NCI-H1092 treated with DMSO at 0.1 percent for 48 hours (cell line): ENCODE measurements at places on chromosomes 12 and 14.

- peak; percentile 97 for DNase-seq
Observed at GRCh38 chr12:104742551-104743201, 215.4 kb downstream of the SLC41A2 start.

GRCh38 chr12:6934110-6934509 is 6.4 kb downstream of the ATN1 start:
- DNase-seq = no peak

DNA sequence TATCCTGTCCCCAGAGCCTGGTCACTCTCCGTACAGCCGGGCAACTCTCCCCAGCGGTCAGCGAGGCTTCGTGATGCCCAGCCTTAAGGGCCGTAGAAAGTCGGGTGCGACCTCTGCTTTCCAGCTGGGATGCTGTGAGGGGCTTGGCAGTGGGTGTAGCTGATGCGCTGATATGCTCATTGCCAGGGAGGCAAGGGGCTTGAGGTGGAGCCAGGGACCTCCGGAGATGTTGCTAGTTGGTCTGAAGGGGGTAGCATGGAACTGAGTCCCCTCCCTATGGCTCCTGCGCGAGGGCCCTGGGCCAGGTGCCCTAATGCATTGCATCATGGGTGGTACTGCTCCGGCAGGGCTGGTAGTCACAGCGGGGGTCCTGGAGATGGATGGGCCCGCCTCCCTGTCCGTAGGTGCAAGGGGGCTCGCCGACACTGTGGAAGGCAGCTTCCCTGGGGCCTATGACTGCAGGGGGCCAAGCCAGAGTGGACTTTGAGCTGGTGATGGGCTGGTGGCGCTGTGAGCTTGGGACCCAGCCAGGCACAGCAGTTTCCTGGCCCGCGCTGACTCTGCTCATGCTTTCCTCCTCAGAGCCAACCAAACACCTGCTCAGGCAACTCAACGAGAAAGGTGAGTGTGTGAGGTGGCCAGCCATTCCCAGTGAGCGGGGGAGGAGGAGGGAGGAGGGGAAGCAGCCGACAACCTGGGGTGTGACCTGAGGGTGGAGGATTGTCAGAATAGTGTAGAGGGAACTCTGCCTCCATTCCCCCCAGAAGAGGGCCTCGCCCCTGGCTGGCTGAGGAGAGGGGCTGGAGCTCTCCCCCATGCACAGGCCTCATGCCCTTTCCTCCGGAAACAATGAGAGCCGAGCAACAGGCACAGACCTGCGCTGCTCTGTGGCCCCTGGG is 32.3 kb downstream of the PLEKHG3 start:
- peak; percentile 82 for DNase-seq

GRCh38 chr12:70068743-70069142 is 174.5 kb upstream of the CNOT2 start:
- DNase-seq = no peak

DNA sequence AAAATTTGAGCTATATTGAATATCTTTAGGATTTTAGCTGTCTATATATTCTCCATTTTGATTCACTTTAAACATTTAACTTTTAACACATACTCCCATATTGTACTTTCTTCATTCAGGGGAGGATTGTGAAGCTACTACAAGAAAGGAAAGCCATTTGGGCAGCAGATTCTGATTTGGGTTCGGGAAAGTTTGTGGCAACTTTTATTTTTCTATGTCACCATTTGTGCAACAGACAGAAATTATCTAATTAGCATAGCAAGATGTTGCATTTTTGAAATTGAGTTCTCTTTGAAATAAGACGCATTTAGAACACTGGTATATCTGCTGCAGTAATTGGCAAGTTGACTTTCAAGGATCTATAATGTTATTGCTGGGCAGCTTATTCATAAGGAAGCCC is 134.3 kb downstream of the KICS2 start:
- DNase-seq = no peak

GRCh38 chr14:60488175-60488574 is 2.3 kb upstream of the C14orf39 start:
- peak; percentile 42 for DNase-seq

- peak; percentile 10 for DNase-seq
Observed at GRCh38 chr12:570921-571794, 92.1 kb downstream of the NINJ2 start.

DNA sequence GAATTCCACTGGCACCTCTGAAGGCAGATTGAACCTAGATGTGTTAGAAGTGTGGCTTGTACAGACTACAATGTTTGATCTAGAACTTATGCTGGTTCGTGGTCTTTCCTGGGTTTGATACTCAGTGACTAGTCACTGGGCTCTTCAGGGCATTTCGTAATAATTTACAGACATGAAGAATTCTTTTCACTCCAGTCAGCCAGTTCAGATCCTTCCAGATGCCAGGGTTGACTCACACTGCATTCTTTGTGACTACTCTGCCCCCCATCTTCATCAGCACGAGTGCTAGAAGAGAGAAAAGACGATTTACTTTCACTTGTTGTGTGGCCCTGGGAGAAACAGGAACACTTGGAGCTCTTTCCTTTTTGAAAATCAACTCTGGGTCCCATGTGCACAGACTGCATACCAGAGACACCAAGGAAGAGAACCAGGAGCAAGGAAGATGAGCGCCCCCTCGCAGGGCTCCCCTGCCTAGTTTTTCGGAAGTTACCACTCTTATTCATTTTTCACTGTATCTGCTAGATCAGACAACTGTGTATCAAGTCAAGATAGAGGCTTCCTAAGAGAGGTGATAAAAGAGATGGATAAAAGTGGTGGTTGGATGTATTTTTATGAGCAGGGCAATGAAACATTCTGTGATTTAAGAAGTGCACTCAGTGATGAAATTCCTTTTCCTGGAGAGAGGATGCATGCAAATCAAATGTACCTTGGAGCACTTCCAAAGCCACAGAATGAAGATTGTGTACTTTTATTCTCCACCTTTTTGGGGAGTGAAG is 33.5 kb upstream of the EVL start:
- no peak for DNase-seq

- DNase-seq = no peak
Observed at GRCh38 chr12:93090731-93091172, 161.7 kb upstream of the EEA1 start.

DNA sequence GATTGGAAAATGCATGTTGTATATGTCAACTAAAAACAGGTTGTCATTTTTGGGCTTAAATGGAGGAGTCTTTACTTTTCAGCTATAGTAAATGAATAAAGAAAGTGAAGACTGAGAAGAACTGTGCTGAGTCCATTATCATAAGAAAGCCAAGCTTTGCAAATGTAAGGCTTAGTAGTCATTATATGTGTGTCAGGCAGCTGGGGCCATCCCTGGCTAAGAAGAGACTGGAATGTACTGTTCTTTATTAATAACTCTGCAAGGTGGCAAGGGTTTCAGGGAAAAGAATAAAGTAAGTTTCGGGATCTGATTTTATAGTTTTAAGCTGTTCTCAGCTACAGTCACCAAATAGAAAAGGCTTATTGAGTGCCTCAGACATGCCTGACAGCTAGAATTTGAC is 48.7 kb downstream of the SRGAP1 start:
- DNase-seq = no peak

GRCh38 chr14:63709589-63709988 is 18.3 kb downstream of the SGPP1 start:
- DNase-seq = no peak

DNA sequence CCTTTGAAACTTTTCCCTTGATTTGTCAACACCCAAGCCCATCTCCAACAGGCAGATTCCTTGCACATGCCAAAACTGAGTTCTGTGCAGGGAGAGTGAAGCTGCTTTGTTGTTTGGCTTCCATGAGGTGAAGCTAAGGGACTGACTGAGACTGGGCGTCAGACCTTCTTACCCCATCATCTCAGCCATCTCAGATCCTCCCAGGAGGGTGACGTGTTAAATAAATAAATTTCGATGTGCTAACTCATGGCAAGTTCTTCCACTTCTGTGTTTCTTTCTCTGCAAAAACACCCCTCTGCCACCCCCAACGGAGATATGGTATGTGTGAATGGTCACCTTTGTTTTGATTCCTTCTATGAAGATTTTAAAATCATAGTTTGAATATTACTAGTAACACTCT is 17.8 kb downstream of the UTP20 start:
- DNase-seq = no peak

GRCh38 chr12:53729644-53730043 is 2.4 kb upstream of the CALCOCO1 start:
- DNase-seq = no peak

DNA sequence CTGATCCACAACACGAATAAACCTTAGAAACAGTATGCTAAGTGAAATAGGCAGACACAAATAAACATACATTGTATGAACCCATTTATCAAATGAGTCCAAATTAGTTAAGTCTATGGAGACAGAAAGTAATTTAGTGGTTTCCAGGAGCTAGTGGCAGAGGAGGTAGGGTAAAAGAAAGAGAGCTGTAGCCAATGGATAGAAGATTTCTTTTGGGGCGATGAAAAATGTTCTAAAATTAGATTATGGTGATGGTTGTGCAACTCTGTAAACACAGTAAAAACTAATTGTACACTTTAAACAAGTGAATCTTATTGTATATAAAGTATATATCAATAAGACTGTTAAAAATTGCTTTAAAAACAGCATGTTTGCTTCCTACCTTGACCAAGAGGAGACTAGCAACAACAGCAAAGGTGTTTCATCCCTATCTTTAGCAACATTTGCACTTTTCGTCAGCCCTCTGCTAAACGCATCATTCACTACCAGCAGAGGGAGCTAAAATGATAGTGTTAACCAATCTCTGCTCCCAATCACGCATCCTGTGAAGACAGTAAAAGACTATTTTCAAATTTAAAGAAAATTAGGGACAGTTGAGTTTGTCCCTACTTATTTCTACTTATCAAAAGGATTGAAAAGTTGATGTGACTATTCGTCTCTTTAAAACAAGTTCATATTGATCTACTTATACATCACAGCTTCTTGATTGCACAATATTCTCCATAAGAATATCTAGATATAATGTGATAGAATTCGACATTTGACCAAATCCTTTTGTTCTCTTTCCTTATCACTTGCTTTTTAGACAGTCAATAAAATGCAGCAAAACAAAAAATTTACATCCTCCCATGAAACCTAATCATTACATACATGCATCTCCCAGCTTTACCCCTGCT is 24.0 kb upstream of the LGR5 start:
- peak; percentile 41 for DNase-seq

- DNase-seq = no peak
Observed at GRCh38 chr12:267581-268482, 5.2 kb upstream of the SLC6A13 start.

DNA sequence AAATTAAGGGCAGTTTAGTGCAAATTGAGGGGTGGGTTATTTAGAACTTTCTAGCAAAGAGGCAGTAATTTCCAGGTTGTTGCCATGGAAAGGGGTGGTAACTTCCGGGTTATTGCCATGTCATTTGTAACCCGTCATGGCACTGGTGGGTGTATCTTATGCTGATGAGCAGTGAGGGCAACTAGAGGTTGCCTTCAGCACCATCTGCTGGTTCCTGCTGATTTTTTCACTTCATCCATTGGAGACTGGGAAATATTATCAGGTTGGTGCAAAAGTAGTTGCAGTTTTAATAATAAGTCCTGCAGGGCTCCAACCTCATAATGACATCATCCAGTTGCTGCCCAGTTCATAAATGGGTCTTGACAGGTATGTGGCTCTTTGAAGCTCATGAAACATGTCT is 24.4 kb upstream of the SERPINA4 start:
- DNase-seq = no peak

DNA sequence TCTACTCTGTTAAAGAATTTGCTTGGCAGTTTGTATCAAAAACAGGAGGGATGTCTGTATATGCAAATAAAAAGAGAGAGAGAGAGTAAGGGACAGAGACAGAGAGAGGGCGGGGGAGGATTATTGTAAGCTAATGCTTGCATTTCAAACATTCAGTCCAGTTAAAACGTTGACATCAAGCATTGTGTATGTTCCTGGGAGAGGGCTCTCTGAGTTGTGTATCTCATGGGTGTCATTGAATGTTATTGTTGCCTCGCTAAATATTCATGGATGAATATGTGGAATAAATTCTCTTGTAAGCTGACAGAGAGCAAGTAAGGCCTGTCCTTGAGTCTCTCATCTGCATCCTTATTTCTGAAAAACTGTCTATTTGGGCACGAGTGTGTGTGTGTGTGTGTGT is 78.8 kb upstream of the VRK1 start:
- DNase-seq = no peak
